ENCODE measurements at places on chromosomes 13 and 19. TPM values are rescaled to one million over a fixed set of nuclear protein-coding genes. Genes with fewer than 3 reads are reported as not detected.

DNAAF3 gene
- 0.27 TPM for total RNA-seq

MIA gene
- not detected for total RNA-seq

VSTM2B gene
- total RNA-seq = not detected

CNFN gene
- not detected for total RNA-seq

CASP14 gene
- total RNA-seq = not detected

ACP7 gene
- total RNA-seq = 0.27 TPM

SIRT2 gene
- 57.9 TPM for total RNA-seq

ICAM5 gene
- total RNA-seq = 0.29 TPM

TSC22D1 gene
- 57.7 TPM for total RNA-seq

INTS6 gene
- 54.6 TPM for total RNA-seq

APOC4 gene
- total RNA-seq = not detected

CYP4F8 gene
- total RNA-seq = not detected

ZIK1 gene
- total RNA-seq = 4.4 TPM

NKPD1 gene
- total RNA-seq = under 0.01 TPM

CPAMD8 gene
- total RNA-seq = 0.66 TPM

GDF15 gene
- 114 TPM for total RNA-seq

C19orf73 gene
- total RNA-seq = 0.80 TPM

CABP5 gene
- not detected for total RNA-seq

ZNF132 gene
- 5.5 TPM for total RNA-seq

IZUMO1 gene
- 0.43 TPM for total RNA-seq

TMEM86B gene
- 1.7 TPM for total RNA-seq

IGSF23 gene
- not detected for total RNA-seq

IRGC gene
- total RNA-seq = not detected

SYCN gene
- not detected for total RNA-seq

NAPSA gene
- not detected for total RNA-seq

HIF3A gene
- 9.0 TPM for total RNA-seq
